ENCODE measurements at places on chromosomes 1 and 21. TPM values are rescaled to one million over a fixed set of nuclear protein-coding genes. Genes with fewer than 3 reads are reported as not detected.

The PCP4 gene
- not detected for total RNA-seq

The FOXD2 gene
- total RNA-seq = 0.33 TPM

The CFAP107 gene
- total RNA-seq = not detected

The C1orf226 gene
- total RNA-seq = 1.3 TPM

The OR6N2 gene
- not detected for total RNA-seq

The SPATA1 gene
- total RNA-seq = 1.1 TPM

The PLA2G2F gene
- not detected for total RNA-seq

The DNALI1 gene
- total RNA-seq = 2.3 TPM

The GJA8 gene
- total RNA-seq = not detected

The MYBPH gene
- not detected for total RNA-seq

The KRTAP10-6 gene
- not detected for total RNA-seq

The ADORA1 gene
- total RNA-seq = not detected

The WDR47 gene
- total RNA-seq = 32.9 TPM

The PEAR1 gene
- total RNA-seq = 46.9 TPM

The LRRC39 gene
- total RNA-seq = 0.29 TPM

The NCDN gene
- total RNA-seq = 21.6 TPM

All from vein endothelial cell (primary cell).